Aorta (tissue), 5 donors: ENCODE measurements at places on chromosomes 16 and 17.

GRCh38 chr17:82492643-82493225 lies 26.8 kb upstream of the FOXK2 start:
- DNase-seq = no peak

GRCh38 chr16:89476379-89476778 lies 14.0 kb downstream of the ANKRD11 start:
- DNase-seq = no peak

GRCh38 chr17:26773189-26774188 lies 520.4 kb upstream of the WSB1 start:
- no peak for DNase-seq

GRCh38 chr17:18177722-18178121 lies 5.9 kb upstream of the ALKBH5 start:
- DNase-seq = no peak

DNA sequence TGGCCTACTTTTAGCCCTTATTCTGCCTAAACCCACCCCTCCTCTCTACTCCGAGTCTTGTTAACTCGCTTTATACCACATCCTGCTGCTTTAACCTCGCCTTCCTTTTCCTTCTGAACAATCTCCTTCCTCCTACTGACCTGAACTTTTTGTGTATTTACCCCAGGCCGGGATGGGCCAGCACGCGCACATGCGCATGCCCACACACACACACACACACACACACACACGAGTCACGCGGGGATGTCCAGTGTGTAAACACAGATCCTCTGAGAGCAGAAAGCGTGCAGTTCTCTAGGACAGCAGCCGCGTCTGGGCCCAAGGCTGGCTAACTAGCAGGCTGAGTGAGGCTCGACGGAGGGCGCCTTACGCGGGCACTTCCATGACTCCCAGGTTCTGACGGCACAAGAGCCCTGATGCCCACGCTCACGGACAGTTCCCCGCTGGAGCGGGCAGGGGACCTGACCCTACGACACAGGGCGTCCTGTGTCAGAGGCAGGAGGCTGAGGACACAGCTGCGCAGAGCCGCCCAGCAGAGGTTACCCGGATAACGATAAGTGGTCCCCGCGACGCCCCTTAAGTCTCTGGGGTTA lies 610 bp downstream of the PIK3R5 start:
- no peak for DNase-seq

DNA sequence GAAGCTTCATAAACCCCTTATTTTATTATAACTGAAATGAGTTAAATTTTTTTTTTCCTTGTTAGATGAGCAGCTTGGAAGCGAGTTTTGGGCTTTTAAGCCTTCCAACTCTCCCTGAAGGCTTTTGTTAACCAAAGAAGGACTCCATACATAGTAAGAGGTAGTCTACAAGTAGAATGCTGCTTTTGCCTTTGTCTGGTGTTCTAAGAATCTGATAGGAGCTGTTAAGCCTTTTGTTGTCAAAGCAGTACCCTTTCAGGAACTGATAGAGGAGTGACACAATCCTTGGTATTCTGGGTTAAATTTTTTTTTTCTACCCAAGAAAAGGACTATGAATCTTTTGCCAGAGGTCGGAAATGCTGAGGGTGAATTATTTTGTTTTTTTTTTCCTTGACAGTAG lies 26.1 kb downstream of the MAP2K4 start:
- no peak for DNase-seq

- DNase-seq = no peak
Measured at GRCh38 chr17:36197387-36197703, 787 bp upstream of the CCL3L1 start.

DNA sequence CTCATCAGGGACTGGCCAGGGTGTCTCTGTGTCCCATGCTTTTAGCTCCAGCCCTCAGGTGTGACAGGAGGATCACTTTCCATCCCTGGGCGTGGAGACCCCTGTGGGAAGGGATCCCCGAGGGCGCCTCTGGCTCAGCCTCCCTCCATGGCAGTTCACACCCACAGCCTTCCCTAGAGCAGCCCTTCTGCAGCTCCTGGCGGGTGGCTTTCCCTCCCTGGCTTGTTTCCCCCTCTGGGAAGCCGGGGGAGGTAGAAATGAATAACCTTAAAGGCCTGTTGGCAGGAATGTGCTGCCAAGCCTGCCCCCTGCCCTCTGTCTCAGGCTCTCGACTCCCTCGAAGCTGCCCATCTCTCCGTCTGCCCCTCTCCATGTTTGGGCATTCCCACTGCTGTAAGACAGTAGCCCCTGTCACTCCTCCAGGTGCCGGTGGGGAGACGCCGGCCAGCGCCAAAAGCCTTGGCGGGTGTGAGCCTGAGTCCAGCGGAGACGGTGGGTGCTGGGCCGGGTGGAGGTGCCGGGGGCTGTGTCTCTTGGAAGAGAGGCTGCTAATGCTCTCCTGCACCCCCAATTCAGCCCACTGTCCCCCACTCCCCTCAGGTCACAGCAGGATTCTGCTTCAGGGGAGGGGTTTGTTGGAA lies 2.1 kb upstream of the ATP2A1 start:
- no peak for DNase-seq

DNA sequence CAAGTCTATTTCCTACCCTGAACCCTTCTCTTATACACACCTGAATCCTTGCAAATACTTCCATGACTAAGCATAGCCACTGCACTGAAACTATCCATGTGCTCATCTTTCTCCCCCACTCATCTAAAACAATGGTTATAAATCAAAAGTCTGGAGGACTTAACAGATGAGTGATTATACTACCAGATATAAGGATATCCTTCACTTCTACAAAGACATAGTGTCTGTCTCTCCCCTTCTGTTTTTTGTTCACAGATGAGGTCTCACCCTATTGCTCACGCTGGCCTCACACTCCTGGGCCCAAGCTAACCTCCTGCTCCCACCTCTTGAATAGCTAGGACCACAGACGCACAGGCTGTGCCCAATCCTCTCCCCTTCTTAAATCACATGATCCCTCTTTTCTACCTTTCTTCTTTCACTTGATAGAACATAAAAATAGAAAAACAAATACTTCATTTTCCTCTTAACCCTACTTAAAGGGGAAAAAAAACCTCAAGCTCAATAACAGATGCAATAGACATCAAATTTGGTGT lies 19.2 kb downstream of the CEP112 start:
- DNase-seq = no peak

- no peak for DNase-seq
Measured at GRCh38 chr17:80349151-80349651, 65.8 kb upstream of the ENDOV start.

GRCh38 chr17:29612094-29612403 lies 10.7 kb downstream of the CORO6 start:
- DNase-seq = no peak

DNA sequence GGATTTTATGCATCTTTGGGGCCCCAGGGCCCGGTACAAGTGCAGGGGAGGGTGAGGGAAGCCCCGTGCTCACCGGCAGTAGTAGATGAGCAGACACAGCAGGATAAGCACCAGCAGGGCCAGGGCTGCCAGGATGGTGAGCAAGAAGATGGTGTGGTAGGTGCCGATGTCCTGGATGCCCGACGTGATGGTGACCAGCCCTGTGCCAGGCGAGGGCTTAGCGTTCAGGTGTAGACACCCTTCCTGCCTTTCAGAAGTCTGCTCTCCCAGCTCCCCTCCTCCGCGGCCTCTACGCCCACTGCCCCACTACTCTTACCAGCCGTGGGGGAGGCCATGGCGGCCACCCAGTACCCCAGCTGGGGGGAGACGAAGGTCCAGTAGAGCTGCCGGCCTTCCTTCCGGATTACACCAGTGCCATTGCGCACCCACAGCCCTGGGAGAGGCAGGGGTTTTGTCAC lies 8.0 kb downstream of the FAM171A2 start:
- DNase-seq = peak; percentile 72

GRCh38 chr17:79400989-79401703 lies 209.7 kb downstream of the RBFOX3 start:
- DNase-seq = peak; percentile 69

- no peak for DNase-seq
Measured at GRCh38 chr16:85651629-85652430, 36.9 kb downstream of the GINS2 start.

DNA sequence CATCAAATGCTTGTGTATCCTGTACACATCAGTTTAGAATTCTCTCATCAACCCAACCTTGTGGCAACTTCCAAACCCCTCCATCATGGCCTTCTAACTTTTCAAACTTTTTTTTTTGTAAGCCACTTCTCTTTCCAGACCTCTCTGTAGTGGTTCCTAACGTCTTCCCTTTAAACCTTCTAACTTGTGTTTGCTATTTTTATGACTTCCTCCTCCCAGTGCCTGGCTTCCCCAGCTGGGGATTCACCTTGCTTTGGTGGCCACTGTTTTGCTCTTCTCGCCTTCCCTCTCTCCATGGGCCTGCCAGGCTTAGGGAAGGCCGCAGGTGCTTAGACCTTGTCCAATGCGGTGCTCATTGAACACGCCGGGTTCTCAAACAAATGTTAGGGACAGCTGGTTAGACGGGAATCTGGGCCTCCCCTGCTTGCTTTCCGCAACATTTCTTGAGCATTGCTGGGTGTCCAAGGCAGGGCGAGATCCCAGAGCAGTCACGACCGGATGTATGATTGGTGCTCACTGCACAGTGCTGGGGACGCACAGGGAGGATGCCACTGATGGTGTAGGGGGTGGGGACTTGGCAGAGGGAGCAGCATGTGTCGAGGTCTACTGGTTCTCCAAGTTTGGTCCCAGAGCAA lies 1.1 kb upstream of the XYLT2 start:
- DNase-seq = no peak

- no peak for DNase-seq
Measured at GRCh38 chr16:85897382-85897781, 1.6 kb upstream of the IRF8 start.

GRCh38 chr17:76893623-76894334 lies 25.6 kb downstream of the MGAT5B start:
- DNase-seq = no peak

GRCh38 chr17:63706336-63707082 lies 6.6 kb upstream of the LIMD2 start:
- no peak for DNase-seq

DNA sequence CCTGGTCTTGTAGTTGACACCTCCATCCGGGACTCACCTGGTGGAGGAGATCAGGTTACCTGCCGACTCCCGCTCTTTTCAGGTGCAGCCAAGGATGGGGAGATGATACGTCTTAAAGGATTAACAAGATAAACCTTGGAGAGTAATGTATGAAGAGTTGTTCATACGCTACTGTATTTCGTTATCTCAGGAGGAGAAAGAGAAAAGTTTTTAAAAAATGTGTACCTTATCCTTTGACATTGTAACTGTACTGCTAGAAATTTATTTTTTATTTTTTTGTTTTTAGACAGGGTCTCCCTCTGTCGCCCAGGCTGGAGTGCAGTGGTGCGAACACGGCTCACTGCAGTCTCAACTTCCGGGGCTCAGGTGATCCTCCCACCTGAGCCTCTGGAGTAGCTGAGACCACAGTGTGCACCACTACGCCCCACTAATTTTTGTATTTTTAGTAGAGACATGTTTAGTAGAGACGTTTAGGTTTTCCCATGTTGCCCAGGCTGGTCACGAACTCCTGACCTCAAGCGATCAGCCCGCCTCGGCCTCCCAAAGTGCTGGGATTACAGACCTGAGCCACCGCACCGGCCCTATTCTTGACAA lies 764 bp upstream of the SMURF2 start:
- no peak for DNase-seq

DNA sequence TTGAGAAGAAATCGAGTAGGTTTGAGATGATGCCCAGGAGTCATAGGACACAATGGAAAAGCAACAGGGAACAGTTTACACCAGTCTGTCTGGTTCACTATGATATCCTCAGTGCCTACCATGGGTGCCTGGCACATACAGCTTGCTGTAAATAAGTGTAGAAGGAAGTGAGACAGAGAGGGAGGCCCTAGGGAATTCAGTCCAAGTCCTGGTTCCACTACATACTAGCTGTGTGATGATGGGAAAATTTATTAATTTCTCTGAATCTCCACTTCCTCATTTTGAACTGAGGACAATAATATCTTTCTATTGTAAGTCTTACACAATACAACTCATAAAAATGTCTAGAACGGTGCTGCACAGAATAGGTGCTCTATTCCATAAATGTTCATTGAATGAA lies 53.3 kb upstream of the LYRM9 start:
- no peak for DNase-seq

GRCh38 chr16:53745753-53746266 lies 41.9 kb downstream of the FTO start:
- no peak for DNase-seq

DNA sequence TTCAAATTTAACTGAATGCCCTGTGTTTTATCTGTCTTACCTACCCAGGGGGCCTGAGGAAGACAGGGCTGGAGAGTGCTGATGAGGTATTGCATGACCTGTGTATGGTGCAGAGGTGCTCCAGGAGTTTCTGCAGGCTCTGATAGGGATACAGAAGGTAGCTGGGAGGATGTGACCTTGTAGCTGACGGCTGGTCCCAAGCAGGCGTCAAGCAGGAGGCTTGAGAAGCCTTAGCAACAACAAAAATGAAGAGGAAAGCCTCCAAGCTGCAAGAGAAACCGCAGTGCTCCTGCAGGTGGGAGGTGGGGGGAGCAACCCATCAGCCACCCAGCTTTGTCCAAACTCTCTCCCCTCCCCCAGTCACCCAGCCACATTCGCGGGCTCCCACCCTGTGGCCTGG lies 40.4 kb downstream of the LAT start:
- DNase-seq = no peak

DNA sequence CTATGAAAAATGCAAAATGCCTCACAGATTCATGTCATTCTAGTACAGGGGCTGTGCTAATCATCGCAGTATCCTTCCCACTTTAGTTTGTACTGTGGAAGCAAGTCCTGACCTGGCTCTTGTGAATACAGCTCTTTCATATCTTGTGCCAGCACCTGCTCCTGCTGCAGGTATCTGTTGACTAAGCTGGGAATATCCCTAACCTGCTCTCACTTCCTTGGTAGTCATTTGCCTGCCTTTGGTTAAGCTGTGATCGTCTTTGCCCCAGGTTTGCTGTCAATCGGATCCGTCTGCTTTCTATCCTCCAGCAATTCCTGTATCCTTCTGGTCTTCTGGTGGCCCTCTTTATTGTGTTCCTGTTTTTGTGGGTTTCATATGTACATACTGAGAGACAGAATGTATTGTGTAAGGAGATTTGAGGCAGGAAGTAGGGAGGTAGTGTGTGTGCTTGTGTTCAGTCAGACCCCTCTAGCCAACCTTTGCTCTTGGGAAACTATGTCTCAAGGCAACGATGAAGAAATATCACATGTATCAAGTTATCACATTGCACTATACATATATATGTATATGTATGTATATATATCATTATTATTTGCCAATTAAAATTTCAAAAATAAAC lies 7.7 kb upstream of the GINS3 start:
- no peak for DNase-seq

GRCh38 chr16:48188449-48189102 lies 32.8 kb upstream of the ABCC12 start:
- no peak for DNase-seq

DNA sequence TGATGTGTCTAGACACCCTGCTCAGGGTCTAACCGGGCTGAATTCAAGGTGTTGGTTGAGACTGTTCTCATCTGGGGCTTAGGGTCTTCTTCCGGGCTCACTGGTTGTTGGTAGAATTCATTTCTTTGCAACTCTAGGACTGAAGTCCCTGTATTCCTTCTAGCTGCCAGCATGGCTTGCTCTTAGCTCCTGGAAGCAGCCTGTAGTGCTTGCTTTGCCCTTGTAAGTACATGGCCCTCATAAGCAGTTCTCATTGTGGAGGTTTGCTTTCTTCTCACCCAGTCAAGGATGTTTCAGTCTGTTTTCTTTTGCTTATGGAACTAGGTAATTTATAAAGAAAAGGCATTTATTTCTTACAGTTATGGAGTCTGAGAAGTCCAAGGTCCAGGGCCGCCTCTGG lies 26.3 kb downstream of the COX10 start:
- no peak for DNase-seq

- no peak for DNase-seq
Measured at GRCh38 chr17:66165537-66166123, 26.3 kb downstream of the CEP112 start.

- DNase-seq = no peak
Measured at GRCh38 chr16:46974352-46974751, 878 bp upstream of the DNAJA2 start.
